ENCODE measurements at places on chromosomes 1 and 21. TPM values are rescaled to one million over a fixed set of nuclear protein-coding genes. Genes with fewer than 3 reads are reported as not detected.

DNA sequence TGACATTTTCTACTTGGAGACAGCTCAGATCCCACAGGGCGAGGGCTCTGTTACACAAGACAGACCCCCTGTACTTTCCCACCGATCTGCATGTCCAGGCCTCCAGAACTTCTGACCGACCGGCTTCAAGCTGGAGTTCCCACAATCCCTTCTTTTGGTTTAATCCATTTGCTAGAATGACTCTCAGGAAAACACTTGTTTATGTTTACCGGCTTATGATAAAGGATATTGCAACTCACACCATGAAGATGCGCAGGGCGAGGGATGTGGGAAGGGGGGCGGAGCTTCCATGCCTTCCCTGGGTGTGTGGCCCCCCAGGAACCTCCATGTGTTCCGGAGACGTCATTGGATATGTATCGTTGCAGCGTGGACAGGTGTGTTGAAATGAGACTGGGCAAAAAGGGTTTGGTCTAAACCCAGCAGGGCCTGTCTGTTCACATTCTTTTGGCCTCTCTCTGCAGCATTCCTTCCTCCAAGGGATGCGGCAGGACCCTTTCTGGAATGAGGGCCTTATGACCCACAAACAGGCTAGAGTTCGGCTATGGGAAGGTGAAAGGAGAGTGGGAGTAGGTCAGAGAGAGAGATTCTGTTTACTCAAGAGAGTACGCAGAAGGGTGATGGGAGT lies 7.5 kb upstream of the IGSF5 start:
- no peaks in the 10 kb centered on the region for H3K36me3 ChIP-seq
- DNase-seq = no peak
- H3K4me3 ChIP-seq = no peak overlapping the region
- no peaks in the 10 kb centered on the region for H3K27me3 ChIP-seq
- no peak overlapping the region for H3K27ac ChIP-seq
- H3K4me1 ChIP-seq = no peaks in the 10 kb centered on the region

GRCh38 chr21:33384841-33385331 lies 18.3 kb upstream of the IFNGR2 start:
- H3K4me1 ChIP-seq = no peaks in the 10 kb centered on the region
- no peak for DNase-seq
- no peaks in the 10 kb centered on the region for H3K36me3 ChIP-seq
- H3K27me3 ChIP-seq = no peaks in the 10 kb centered on the region

GRCh38 chr1:60367532-60367931 lies 294.0 kb upstream of the C1orf87 start:
- no peaks in the 10 kb centered on the region for H3K27me3 ChIP-seq
- no peak overlapping the region for H3K4me3 ChIP-seq
- no peaks in the 10 kb centered on the region for H3K36me3 ChIP-seq
- DNase-seq = no peak
- no peaks in the 10 kb centered on the region for H3K4me1 ChIP-seq

GRCh38 chr1:185996211-185996610 lies 262.0 kb downstream of the HMCN1 start:
- DNase-seq = no peak
- no peak overlapping the region for H3K4me3 ChIP-seq
- no peak overlapping the region for H3K27ac ChIP-seq
- no peaks in the 10 kb centered on the region for H3K27me3 ChIP-seq
- H3K4me1 ChIP-seq = no peaks in the 10 kb centered on the region

DNA sequence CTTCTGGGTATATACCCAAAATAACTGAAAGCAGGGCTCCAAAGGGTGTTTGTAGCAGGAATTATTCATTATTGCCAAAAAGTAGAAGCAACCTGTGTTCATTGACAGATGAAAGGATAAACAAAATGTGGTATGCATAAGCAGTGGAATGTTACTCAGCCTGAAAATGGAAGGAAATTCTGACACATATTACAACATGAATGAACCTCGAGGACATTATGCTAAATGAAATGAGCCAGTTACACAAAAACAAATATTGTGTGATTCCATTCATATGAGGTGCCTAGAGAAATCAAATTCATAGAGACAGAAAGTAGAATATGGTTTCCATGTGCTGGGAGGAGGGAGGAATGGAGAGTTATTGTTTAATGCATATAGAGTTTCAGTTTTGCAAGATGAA lies 86.3 kb upstream of the ARTN start:
- no peaks in the 10 kb centered on the region for H3K27me3 ChIP-seq
- H3K4me1 ChIP-seq = no peaks in the 10 kb centered on the region
- no peak overlapping the region for H3K4me3 ChIP-seq
- no peak for DNase-seq
- H3K27ac ChIP-seq = no peak overlapping the region

DNA sequence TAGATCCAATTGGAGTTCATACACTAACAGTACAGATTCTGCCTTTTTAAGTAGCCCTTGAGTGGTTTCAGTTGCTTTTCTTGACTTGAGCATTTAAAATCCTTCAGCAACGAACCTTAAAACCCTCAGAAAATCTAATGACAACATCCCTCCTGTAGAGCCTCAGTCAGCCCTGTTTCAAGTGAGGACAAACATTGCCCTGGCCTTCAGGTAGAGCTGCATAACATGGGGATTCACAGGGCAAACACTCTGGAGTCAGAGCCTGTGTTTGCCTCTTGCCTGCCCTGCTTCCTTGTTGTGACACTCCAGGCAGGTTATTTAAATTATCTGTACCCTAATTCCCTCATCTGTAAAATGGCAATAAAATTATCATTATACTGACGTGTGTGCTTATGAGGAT lies 96.1 kb upstream of the KCNA3 start:
- no peaks in the 10 kb centered on the region for H3K36me3 ChIP-seq
- DNase-seq = no peak
- H3K4me3 ChIP-seq = no peak overlapping the region
- no peak overlapping the region for H3K27ac ChIP-seq
- H3K27me3 ChIP-seq = peaks cover 7% of the 10 kb centered on the region

Gene TLCD4
- polyA plus RNA-seq = 2.1 TPM

Gene RBM11
- 1.6 TPM for polyA plus RNA-seq

Gene ZSWIM5
- 0.76 TPM for polyA plus RNA-seq
